ENCODE measurements at places on chromosomes 6 and 20. TPM values are rescaled to one million over a fixed set of nuclear protein-coding genes. Genes with fewer than 3 reads are reported as not detected.

Gene BANF2
- total RNA-seq: not detected

Gene CCN5
- total RNA-seq: 38.0 TPM

Gene CITED2
- 25.0 TPM for total RNA-seq

Gene PLCB1
- 0.26 TPM for total RNA-seq

Gene LHFPL5
- total RNA-seq: not detected

Gene IL20RA
- not detected for total RNA-seq

Gene PRDM13
- total RNA-seq: 1.3 TPM

Gene MEI4
- not detected for total RNA-seq

Gene COL10A1
- not detected for total RNA-seq

Gene ECT2L
- not detected for total RNA-seq

Gene KIF3B
- 22.5 TPM for total RNA-seq

Gene COL21A1
- total RNA-seq: 0.72 TPM

All from A549 treated with RU486 at 1 μM for 4 hours (cell line).